ENCODE measurements at places on chromosomes 6 and 20.

GRCh38 chr6:25788305-25788922 is 33.9 kb downstream of the SLC17A4 start:
- DNase-seq = peak; percentile 33

DNA sequence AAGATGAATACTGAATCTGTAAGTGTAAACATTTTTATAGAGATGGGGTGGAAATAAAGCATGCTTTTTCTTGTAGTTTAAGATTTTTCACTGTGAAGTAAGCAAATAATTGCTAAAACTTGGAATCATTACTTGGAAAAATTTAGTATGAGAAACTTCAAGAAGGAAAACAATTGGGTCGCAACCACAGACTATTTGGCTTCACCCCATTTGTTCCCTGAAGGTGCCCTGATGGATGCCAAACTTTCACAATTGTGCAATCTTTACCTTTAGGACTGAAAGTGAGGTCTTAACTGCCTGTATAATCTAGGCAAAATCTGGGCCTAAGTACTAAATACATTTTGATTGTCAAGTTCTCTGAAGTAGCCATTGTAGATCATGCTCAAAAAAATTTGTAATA is 330.1 kb downstream of the HDGFL1 start:
- DNase-seq = no peak

DNA sequence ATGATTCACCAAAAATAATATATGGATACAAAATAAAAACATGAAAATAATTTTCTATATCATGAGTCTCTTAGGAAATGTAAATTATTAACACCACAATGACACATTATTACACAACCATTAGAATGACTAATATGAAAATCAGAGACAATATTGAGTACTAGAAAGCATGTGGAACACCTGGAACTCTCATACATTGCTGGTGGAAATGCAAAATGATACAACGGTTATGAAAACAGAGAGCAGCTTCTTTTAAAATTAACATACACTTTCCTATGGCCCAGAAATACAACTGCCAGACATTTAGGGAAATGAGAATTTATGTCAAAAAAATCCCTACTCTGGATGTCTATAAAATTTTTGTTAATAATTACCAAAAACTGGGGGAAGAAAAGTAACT is 853.3 kb upstream of the MAN1A1 start:
- DNase-seq = no peak

- DNase-seq = peak; percentile 49
Observed at GRCh38 chr6:16787128-16787682, 25.9 kb upstream of the ATXN1 start.

Measured in fibroblast of skin of scalp (primary cell).